NCI-H1930 (cell line): ENCODE measurements at places on chromosomes 11 and 22.

DNA sequence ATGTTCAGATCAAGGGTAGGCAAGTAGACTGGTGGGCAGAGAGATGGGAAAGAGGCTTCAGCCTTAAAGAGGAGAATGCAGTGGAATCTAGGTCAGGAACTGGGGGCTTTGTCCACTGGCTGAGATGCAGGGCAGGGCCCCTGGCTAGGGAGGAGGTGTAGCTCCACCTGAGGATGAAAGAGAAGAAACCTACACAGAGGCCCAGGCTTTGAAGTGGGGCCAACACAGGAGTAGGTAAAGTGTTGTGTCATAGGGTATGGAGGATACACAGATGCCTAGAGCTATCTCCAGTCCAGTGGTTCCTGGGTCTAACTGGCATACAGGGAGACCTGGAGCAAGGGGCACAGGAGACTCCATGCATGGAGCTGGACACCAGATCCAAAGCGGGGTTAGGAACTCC lies 73.5 kb downstream of the RASSF10 start:
- DNase-seq = no peak

DNA sequence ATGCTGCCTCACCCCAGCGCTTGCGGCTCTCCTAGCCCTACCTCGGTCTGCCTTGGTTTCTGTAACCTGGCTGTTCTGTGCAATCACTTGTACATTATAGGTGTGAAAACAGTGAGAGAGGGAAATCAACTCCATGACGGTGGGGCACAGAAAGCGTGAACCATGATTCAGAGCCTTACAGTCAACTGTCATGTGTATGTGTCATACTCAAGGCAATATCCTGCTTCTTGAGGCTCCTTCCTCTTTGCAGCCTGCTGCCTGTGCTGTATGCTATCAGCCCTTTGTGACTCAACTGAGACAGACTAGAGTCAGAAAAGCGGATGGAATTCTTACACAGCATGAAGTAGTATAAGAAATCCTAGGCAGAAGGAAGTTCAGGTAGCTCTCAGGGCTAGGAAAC lies 2.1 kb downstream of the NRIP3 start:
- DNase-seq = no peak

GRCh38 chr11:10096987-10097386 lies 197.0 kb downstream of the SBF2 start:
- no peak for DNase-seq

DNA sequence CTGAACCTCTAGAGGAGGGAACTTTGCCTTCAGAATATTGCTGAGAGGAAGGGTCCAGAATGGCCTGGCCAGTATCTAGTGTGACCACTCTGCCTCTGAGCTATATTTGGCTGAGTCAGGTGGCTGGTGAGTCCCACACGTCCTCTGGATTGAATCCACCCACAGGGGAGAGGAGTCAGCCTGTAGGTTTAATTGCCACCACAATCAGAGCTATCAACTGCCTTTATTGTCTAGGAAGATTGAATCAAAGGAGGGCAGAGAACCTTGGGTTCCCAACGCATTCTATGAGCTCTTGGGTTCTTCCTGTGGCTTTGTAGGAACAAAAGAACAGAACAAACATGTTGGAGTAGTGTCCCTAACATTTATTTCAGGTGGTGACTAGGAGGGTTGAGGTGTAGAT lies 67.7 kb downstream of the ST3GAL4 start:
- no peak for DNase-seq

DNA sequence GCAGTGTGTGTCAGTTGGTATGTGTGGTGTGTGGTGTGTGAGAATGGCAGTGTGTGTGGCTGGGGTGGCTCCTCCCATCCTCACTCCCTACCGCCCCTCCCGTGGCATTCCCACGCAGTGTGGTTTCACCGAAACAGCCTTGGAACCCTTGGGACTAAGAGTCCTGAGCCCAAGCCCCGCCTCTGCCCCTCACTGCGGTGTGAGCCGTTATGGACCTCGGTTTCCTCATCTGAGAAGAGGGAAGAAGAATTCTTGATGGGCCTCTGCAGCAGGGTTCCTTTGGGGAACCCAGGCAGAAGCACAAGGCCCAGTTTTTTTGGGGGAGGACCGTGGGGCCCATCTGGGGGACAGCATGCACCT lies 7.2 kb downstream of the UPK3A start:
- DNase-seq = no peak

GRCh38 chr11:20041499-20041898 lies 118.8 kb downstream of the DBX1 start:
- no peak for DNase-seq

- DNase-seq = no peak
These were observed 100.3 kb upstream of the PRR5 start for GRCh38 chr22:44601725-44602124.

- no peak for DNase-seq
These were observed 158.4 kb upstream of the NARS2 start for GRCh38 chr11:78733031-78733430.

DNA sequence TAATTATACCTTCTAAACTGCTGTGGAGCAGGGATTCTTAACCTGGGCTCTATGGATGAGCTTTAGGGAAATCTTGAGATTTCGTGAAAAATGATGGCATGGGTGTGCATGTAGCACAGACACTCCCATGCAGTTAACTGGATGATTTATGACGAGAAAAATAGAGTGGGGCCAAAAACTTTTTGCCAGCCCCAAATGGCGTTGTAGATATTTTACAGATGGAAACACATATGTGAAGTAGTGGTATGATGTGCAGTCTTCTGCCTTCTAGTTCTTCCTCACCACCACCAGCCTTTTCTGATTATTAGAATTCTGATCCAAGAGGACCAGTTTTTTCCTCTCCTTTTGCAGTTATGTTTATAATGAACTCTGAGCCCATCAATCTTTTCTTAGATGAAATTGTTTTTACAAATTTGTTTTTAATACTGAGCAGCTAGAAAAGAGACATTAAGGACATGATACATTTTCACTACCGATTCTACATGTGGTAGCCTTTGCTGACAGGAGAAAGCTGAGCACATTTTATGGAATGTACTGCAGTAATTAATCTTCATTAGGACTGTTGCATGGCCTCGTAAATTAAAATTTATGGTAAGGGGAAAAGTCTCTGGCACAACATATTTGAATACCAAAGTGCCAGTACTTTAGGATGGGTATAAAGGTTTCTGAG lies 261.4 kb downstream of the DDX10 start:
- no peak for DNase-seq

DNA sequence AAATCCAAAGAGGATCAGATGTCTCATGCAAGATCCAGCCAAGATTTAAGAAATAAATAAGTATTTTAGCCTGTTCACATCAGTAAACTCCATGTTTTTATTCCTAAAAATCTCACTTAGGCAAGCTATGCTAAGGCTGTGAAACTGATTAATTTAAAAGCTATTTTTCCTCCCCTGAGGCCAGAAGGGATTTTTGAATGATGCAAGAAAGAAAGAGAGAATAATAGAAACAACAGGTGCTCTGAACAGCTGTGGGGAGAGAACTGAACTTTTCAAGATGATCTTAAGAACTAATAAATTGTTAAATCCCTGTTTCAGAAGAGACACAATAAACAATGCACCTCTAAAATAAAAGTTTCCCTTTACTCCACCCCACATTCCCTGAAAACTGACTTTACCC lies 241.6 kb downstream of the DLG2 start:
- DNase-seq = no peak

GRCh38 chr11:65083134-65083833 lies 556 bp downstream of the CDCA5 start:
- no peak for DNase-seq

DNA sequence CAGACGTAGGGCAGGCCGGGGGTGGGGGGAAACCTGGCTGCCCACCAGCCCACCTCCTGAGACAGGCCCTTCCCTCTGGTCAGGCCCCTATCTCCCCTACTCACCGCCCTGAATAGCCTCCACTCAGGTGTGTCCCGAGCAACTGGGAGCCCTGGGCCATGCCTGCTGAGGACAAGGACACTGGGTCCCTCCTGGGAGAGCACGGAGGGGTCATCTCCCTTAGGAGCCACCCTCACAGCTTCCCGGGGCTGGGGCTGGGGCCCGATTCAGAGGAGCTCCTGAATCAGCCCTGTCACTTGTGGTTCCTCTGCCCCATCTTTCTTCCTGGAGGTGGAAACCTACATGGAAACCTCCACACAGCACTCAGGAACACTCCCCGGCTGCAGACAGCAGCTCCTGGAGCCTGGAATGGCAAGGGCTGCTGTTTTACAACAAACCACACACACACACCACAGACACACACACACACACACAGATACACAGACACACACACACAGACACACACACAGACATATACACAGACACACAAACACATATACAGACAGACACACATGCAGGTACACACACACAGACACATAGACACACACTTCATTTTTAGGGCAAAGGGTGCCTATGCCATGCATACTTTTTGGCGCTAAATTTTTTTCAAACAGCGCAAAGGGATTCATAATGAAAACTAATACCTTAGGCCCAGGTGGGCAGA lies 9.6 kb upstream of the EMID1 start:
- DNase-seq = no peak
